Upper lobe of right lung (tissue), 1 donor: ENCODE measurements at places on chromosomes 12 and 14. TPM values are rescaled to one million over a fixed set of nuclear protein-coding genes. Genes with fewer than 3 reads are reported as not detected.

Gene CACNA2D4
- 5.5 TPM for total RNA-seq

GRCh38 chr14:24418492-24418873, 11.0 kb downstream of the CBLN3 start:
- DNase-seq: no peak

- DNase-seq: peak; percentile 73
These were observed 20.5 kb downstream of the PSMC1 start for GRCh38 chr14:90276646-90277367.

GRCh38 chr14:70045310-70045709, 143.4 kb downstream of the SLC8A3 start:
- DNase-seq: no peak

Gene DYNC1H1
- 432 TPM for total RNA-seq

DNA sequence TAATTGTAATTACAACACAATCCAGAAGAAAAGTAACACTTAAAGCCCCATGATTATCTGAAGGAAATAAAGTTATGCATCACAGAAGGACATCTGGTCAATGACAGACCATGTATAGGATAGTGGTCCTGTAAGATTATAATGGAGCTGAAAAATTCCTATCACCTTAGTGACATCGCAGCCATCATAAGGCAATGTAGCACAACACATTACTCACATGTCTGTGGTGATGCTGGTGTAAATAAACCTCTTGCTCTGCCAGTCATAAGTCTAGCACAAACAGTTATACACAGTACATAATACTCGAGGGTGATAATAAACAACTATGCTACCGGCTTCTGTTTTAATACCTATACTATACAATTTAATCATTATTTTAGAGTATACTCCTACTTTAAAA, 11.2 kb downstream of the ATG2B start:
- DNase-seq: no peak

GRCh38 chr14:76498463-76498935, 122.6 kb downstream of the ESRRB start:
- DNase-seq: peak; percentile 40

Gene AQP6
- 0.35 TPM for total RNA-seq

- peak; percentile 51 for DNase-seq
These were observed at the start of gene SYT1 for GRCh38 chr12:78864403-78864869. SYT1 (plus strand) TSS chr12:78864774.

- no peak for DNase-seq
These were observed 57.9 kb upstream of the NAV3 start for GRCh38 chr12:77772676-77773298.

Gene METTL1
- 26.9 TPM for total RNA-seq
